ENCODE measurements at places on chromosomes 5 and 9.
A peak's percentile ranks its signal among the peaks of the same experiment; 100 is the strongest.

GRCh38 chr9:4762886-4763541 lies 22.0 kb upstream of the AK3 start:
- DNase-seq: no peak

GRCh38 chr5:61389609-61390008 lies 57.6 kb downstream of the ZSWIM6 start:
- no peak for DNase-seq

- DNase-seq: no peak
Measured at GRCh38 chr5:14587150-14587549, 5.6 kb downstream of the OTULINL start.

GRCh38 chr5:167509076-167509475 lies 782.4 kb upstream of the WWC1 start:
- DNase-seq: no peak

- DNase-seq: no peak
Measured at GRCh38 chr5:95825495-95825894, 3.0 kb upstream of the GLRX start.

- no peak for DNase-seq
Measured at GRCh38 chr9:68705531-68706362, 707 bp downstream of the PIP5K1B start.

- DNase-seq: no peak
Measured at GRCh38 chr5:58751222-58751837, 168.5 kb downstream of the RAB3C start.

- DNase-seq: peak; percentile 37
Measured at GRCh38 chr9:35814106-35814840, 569 bp downstream of the HINT2 start.

DNA sequence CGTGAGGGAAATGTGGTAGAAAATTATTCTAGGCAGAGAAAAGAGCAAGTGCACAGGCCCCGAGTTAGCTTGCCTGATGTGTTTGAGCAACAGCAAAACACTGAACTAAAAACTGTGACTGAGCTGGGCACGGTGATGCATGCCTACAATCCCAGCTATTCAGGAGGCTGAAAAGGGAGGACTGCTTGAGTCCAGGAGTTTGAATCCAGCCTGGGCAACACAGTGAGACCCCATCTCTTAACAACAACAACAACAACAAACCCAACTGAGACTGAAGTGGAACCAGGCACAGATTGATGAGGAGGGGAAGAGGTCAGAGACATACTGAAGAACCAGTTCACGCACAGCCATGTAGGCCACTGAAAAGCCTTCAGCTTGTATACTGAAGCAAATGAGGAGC lies 42.5 kb downstream of the SCAI start:
- no peak for DNase-seq

DNA sequence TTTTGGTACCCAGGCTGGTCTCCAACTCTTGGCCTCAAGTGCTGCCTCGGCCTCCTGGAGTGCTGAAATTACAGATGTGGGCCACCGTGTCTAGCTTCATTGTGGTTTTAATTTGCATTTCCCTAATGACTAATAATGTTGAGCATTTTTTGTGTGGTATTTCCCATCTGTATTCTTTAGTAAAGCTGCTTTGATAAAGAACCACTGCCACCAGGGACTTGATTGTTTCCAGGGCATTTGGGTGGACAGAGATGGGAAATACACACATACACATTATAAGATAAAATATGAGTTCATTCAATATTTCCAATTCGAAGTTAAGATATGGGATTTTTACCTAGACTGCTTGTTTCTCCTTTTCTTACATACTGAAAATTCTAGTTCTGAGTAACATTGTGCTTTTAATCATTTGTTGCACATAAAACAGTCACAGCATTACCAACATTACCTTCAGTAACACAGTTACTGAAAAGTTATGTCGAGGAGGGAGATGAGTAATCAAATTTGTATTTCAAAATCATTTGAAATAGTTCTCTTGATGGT lies 28.9 kb downstream of the HABP4 start:
- DNase-seq: no peak

- no peak for DNase-seq
Measured at GRCh38 chr9:119451426-119451825, 82.2 kb upstream of the BRINP1 start.

DNA sequence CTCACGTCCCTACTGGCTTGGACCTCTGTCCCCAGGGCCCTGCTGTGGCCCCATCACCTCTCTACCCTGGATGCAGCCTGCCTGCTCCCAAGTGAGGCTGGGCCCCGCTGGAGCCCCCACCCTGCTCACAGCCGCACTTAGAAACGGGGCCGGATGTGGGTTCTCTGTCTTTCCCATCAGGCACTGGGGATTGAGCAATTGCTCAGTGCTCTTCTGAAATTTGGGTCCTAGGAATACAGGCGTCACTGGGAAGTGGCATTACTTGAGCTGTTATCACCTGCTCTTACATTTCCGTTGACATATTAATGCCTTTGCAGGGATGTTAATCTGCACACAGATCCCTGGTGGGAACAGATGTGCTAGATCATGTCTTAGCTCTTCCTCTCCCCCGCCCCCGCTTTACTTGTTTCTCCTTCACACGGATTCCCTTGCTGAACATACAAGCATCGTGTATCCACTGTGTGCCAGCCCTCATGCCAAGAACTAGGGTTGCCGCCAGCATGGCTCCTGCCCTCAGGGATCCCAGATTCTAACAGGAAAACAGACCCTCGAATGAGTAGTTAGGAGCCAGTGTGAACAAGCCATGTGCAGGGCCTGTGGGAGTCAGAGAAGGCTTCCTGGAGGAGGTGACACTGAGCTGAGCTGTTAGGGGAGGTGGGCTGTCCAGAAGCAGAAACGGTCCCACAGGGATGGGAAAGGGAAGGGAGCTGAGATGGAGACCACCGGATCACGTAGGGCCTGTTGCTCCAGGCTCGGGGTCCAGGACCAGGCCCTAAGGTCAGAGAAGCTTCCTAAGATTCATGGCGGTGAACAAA lies 65.1 kb downstream of the NEK6 start:
- no peak for DNase-seq

GRCh38 chr9:98580956-98581355 lies 127.8 kb downstream of the GABBR2 start:
- DNase-seq: no peak

DNA sequence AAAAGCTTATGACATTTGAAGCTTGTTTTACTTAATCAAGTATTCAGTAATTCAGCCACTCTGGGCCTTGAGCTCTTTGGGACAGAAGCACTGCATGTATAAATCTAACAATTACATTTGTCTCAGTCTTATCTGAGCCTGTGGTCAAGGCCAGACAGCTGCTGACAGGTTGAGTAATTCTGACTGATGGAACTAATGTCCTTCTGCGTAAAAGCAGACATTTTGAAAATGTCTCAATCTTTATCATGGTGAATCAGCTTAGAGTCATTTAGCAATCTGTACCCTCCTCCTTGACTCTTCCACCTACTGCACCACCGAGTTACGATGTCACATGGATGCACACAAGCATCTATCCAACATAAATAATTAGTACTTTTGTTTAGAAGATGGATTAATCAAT lies 400.0 kb downstream of the ARRDC3 start:
- no peak for DNase-seq

- DNase-seq: no peak
Measured at GRCh38 chr5:88281322-88281721, 12.7 kb upstream of the TMEM161B start.

GRCh38 chr5:109411627-109412026 lies 1.9 kb upstream of the PJA2 start:
- no peak for DNase-seq

- DNase-seq: no peak
Measured at GRCh38 chr5:93665648-93666047, 75.8 kb downstream of the POU5F2 start.

GRCh38 chr5:1878050-1878849 lies 4.5 kb downstream of the IRX4 start:
- DNase-seq: no peak

DNA sequence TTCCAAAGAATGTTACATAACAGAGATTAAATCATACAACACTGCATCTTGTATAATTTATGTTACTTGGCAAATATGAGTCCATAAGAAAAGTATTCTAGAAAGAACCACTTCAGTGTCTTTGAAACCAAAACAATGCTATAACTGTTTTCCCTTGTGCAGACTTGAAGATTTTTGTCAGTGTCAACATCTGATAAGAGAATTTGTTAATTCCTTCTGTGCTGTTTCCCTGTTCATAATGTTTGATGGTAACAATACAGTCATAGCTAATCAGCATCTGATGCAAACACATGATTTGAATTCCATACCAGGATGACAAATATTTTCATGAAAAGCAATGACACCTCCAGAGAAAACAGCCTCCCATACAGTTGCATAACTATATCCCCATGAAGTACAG lies 306.8 kb downstream of the SEMA5A start:
- no peak for DNase-seq

GRCh38 chr9:98365227-98365669 lies 109.8 kb upstream of the TBC1D2 start:
- DNase-seq: peak; percentile 4

- no peak for DNase-seq
Measured at GRCh38 chr5:109876941-109877669, 187.4 kb downstream of the MAN2A1 start.

GRCh38 chr5:469752-470483 lies 26.9 kb downstream of the EXOC3 start:
- no peak for DNase-seq

DNA sequence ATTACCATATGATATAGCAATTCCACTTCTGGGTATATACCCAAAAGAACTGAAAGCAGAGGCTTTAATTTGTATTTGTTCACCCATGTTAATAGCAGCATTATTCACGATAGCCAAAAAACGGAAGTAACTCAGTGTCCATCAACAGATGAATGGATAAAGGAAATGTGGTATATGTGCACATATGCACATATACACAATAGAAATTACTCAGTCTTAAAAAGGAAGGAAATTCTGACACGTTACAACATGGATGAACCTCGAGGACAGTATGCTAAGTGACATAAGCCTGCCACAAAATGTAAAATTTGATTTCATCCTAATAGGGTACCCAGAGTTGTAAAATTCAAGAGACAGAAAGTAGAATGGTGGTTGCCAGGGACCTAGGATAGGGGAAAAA lies 54.9 kb downstream of the NUP155 start:
- no peak for DNase-seq
